ENCODE measurements at places on chromosomes 16 and 17. TPM values are rescaled to one million over a fixed set of nuclear protein-coding genes. Genes with fewer than 3 reads are reported as not detected.

DNA sequence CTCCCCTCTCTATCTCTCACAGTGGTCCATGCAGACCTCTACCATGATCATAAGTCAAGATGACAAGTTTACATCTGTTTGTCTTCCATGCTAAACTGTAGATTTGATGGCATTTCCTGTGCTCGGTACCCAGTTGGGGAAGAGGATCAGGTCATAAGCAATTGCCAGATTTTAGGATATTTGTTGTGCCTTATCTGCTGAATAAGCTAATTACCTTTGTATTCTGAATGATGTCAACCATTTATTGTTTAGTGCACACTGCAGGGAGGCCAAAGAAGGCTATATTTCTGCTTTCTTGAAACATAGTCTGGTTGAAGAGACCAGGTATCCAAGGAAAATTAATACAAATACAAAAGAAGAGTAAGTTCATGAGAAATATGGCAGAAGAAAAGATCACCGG, 5.8 kb upstream of the ALDOC start:
- no peak for DNase-seq
- no peak overlapping the region for H3K27ac ChIP-seq
- H3K27me3 ChIP-seq = no peaks in the 10 kb centered on the region
- H3K4me1 ChIP-seq = no peaks in the 10 kb centered on the region
- H3K4me3 ChIP-seq = no peak overlapping the region

The LIG3 gene
- 32.4 TPM for total RNA-seq

The ABI3 gene
- total RNA-seq = 3.3 TPM

DNA sequence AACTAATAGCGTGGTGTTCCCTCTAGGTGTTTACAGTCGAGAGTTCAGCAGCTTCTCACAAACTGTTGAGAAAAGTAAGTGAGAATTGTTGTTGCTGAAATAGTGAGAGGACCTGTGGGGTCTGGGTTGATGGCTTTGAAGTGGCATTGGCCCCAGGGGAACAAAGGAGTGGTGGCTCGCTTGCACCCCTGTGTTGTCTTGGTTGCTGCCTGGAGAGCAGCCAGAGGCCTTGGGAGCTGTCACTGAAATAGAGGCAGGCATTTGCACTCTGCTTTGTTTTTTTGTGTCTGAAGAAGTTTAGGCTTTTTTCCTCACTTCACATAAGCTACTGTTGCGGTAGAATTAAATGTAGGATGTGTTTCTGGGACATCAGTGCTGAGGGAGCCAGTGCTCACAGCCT, 36.8 kb downstream of the PRMT7 start:
- no peaks in the 10 kb centered on the region for H3K4me1 ChIP-seq
- no peaks in the 10 kb centered on the region for H3K27me3 ChIP-seq
- H3K36me3 ChIP-seq = peaks cover 86% of the 10 kb centered on the region

DNA sequence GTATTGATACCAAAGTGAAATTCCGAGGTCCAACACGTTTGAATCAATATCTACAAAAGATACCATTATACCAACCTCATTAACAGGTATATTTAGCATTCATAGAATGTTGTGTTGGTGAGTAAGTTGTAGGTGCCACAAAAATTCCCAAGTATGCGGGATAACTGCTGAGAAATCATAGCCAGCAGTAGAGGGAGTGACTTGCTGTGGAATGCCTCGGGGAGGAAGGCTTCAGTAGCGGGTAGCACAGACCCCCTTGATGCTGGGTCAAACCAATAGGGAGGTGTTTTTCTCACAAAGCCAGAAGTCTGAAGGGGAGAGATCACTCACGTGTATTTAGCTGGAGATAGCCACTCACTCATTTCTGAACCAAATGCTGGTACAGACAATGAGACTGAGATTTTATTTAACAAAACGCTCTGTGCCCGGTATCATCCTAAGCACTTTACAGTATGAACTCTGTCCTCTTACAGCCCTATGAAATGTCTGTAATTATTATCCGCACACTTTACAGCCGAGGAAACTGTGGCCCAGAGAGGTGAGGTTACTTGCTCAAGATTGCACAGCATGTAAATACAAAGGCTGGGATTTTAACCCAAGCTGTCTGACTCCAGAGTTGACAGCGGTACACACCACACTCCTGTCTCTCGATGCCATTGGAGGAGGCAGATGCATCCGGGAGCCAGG, 23.1 kb downstream of the HSBP1 start:
- H3K4me1 ChIP-seq = peaks cover 7% of the 10 kb centered on the region
- H3K36me3 ChIP-seq = no peaks in the 10 kb centered on the region
- H3K27me3 ChIP-seq = no peaks in the 10 kb centered on the region
- H3K27ac ChIP-seq = no peak overlapping the region
- H3K4me3 ChIP-seq = no peak overlapping the region

The COX6A2 gene
- total RNA-seq = 1.3 TPM

- peaks cover 20% of the 10 kb centered on the region for H3K36me3 ChIP-seq
- H3K27me3 ChIP-seq = no peaks in the 10 kb centered on the region
- H3K27ac ChIP-seq = peak overlapping the region; percentile 73
- DNase-seq = peak; percentile 92
Measured at GRCh38 chr16:69276148-69277115, 34.7 kb upstream of the VPS4A start.

DNA sequence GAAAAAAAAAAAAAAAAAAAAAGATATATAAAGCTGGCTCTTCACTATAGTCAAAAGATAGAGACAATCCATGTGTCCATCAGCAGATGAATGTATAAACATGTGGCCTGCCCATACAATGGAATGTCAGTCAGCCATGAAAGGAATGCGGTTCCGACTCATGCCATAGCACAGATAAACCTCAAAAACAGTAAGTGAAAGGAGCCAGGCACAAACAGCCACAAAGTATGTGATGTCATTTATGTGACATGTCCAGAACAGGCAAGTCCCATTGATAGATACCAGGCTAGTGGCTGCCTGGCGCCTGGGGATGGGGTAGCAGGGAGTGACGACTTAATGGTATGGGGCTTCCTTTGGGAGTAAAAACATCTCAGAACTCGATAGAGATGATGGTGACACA, 155.7 kb downstream of the CMIP start:
- H3K36me3 ChIP-seq = no peaks in the 10 kb centered on the region
- peaks cover 32% of the 10 kb centered on the region for H3K4me1 ChIP-seq
- peak overlapping the region; percentile 71 for H3K27ac ChIP-seq

- no peak overlapping the region for H3K4me3 ChIP-seq
- H3K27ac ChIP-seq = no peak overlapping the region
- DNase-seq = no peak
- peaks cover 48% of the 10 kb centered on the region for H3K36me3 ChIP-seq
- H3K27me3 ChIP-seq = no peaks in the 10 kb centered on the region
Measured at GRCh38 chr17:56948491-56948890, 12.4 kb downstream of the COIL start.

DNA sequence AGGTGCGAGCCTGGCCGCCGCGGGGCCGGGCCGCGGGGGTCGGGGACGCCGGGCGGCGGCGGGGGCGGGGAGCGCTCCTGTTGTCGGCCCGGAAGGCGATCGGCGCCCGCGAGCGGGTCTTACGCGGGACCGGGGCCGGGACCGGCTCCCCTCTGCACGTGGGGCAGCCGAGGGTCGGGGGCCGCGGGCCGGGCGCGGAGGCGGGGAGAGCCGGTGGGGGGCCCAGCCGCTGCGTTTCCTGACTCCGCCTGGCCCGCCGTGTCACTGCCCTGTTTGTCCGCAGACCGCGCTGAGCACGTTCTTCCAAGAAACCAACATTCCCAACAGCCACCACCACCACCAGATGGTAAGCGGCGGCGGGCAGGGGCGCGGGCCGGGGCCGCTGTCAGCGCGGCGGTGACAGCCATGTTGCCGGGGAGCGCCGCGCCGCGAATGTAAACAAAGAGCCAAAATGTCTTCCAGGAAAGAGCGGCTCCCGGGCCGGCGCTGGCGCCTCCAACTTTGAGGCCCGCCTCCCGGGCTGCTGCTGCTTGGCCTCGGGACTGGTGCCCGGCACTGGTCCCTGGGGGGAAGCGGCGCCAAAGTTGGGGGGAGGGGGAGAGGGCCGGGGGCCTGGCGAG, 586 bp downstream of the UBALD2 start:
- no peaks in the 10 kb centered on the region for H3K27me3 ChIP-seq
- peaks cover 66% of the 10 kb centered on the region for H3K4me1 ChIP-seq
- H3K36me3 ChIP-seq = peaks cover 19% of the 10 kb centered on the region
- DNase-seq = no peak
- H3K4me3 ChIP-seq = peak overlapping the region; percentile 100

- no peak for DNase-seq
- H3K27ac ChIP-seq = no peak overlapping the region
- no peak overlapping the region for H3K4me3 ChIP-seq
- H3K36me3 ChIP-seq = no peaks in the 10 kb centered on the region
Measured at GRCh38 chr17:69404399-69404798, 10.1 kb upstream of the MAP2K6 start.

DNA sequence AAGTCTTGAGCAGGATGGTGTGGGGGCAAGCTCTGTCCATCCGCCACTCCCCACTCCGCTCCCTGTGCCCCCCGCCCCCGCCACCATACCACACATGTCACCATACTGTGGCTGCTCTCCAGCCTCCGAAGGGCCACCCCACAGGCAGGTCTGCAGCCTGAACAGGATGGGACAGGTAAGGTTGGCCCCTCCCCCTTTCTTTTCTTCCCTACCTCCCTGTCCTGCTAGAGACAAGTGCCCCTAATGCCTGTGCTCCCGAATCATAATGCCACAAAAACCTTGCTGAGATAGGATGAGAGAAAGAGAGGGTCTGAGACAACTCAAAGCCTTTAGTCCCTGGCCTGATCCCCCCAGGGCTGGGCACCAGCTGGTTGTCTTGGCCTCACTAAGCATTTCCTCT, 84.7 kb downstream of the SDK2 start:
- DNase-seq = no peak
- no peaks in the 10 kb centered on the region for H3K4me1 ChIP-seq
- H3K27me3 ChIP-seq = no peaks in the 10 kb centered on the region
- H3K36me3 ChIP-seq = no peaks in the 10 kb centered on the region

GRCh38 chr17:59437791-59438281, 106.4 kb downstream of the YPEL2 start:
- H3K36me3 ChIP-seq = no peaks in the 10 kb centered on the region
- no peak overlapping the region for H3K27ac ChIP-seq
- no peaks in the 10 kb centered on the region for H3K27me3 ChIP-seq
- H3K4me3 ChIP-seq = no peak overlapping the region
- no peak for DNase-seq
- peaks cover 29% of the 10 kb centered on the region for H3K4me1 ChIP-seq

- H3K4me1 ChIP-seq = no peaks in the 10 kb centered on the region
- no peak overlapping the region for H3K4me3 ChIP-seq
- no peak for DNase-seq
- no peaks in the 10 kb centered on the region for H3K36me3 ChIP-seq
Measured at GRCh38 chr17:78449983-78450595, 71.6 kb downstream of the PGS1 start.

DNA sequence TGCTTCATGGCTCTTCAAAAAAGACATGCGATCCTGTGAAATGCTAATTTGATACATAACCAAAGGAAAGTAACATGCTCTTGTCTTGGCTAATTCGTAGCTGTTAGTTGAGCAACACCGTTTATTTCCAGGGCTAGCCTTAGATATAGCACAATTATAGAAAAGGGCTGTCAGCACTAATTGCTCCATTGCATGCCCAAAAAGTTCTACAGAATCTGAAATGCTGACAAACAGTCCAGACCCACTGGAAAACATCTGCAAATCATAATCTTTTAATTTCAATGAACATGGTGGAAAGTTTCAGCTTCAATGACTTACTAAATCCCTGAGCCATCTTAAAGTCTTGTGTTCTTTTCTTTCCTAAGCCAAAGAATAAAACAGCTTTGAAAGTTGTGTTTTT, 42.9 kb upstream of the NUDT7 start:
- H3K36me3 ChIP-seq = no peaks in the 10 kb centered on the region
- no peak overlapping the region for H3K27ac ChIP-seq
- peaks cover 11% of the 10 kb centered on the region for H3K4me1 ChIP-seq
- DNase-seq = no peak
- H3K4me3 ChIP-seq = no peak overlapping the region
- H3K27me3 ChIP-seq = peaks cover 3% of the 10 kb centered on the region

DNA sequence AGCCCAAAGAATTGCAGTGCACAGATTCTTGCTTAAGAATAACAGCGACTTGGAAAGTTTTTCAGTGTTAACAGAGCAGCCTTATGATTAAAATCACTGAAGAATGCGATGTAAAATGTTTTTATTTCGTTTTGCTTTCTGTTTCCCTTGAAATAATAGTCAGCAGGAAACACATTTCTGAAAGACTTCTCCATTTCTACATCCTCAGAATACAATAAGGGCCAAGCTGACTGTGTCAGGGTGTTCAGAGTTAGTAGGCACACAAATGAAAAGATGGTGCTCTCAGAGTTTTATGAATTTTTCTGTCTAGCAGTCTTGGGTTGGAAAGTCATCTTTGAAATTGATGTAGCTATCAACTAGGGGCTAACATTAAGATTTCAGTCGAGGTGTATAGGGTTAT, 582.9 kb upstream of the RBFOX1 start:
- H3K27ac ChIP-seq = no peak overlapping the region
- no peak for DNase-seq
- no peak overlapping the region for H3K4me3 ChIP-seq
- no peaks in the 10 kb centered on the region for H3K4me1 ChIP-seq

The SBK1 gene
- total RNA-seq = 0.17 TPM

The PPY gene
- not detected for total RNA-seq

- no peak for DNase-seq
- peak overlapping the region; percentile 40 for H3K27ac ChIP-seq
Measured at GRCh38 chr17:68909066-68909465, 46.1 kb downstream of the ABCA8 start.

GRCh38 chr16:88977812-88978607, 1.0 kb upstream of the CBFA2T3 start:
- H3K27me3 ChIP-seq = peaks cover 4% of the 10 kb centered on the region
- no peak overlapping the region for H3K4me3 ChIP-seq
- H3K27ac ChIP-seq = no peak overlapping the region
- H3K4me1 ChIP-seq = peaks cover 22% of the 10 kb centered on the region
- no peaks in the 10 kb centered on the region for H3K36me3 ChIP-seq
- no peak for DNase-seq

DNA sequence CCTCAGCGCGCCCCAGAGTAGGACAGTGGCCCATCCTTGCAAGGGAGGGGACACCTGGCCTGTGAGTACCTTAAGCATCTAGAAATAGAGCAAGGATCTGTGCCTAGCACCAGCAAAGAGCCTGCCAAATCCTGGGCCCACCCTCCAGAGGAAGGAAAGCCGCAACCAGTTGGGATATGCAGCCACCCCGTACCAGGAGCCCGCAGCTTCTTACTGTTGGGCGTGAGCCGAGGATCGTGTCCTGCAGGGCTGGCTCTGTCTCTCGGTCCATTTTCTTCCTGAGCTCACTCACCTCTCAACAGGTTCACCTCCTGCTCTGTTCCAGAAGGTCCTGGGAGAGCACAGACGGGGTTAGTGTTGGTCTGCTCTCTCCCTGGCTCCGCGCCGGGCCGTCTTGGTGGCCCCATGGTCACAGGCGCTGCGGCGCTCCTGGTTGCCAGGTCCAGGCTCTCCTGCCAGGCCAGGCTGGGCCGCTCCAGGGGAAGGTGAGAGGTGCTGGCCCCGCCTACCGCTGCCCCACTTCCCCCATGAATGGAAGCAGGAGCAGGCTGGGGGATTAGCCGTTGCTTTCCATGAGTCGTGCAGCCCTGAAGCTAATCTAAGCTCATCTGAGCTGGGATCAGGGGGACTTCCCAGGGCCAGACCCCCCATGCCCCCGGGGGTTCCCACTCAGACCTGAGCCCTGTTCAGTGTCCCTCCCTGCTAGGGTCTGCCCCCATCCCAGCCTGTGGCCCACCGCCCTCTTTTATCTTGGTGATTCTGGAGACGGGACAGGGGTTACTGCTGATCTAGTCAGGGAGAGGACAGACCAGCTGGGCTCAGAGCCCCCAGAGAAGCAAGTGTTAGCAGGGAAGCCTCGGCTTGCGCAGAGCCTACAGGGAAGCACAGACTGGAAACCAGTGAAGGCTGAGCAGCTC, 12.7 kb downstream of the ENDOV start:
- H3K27me3 ChIP-seq = no peaks in the 10 kb centered on the region
- H3K27ac ChIP-seq = no peak overlapping the region
- H3K4me1 ChIP-seq = peaks cover 8% of the 10 kb centered on the region
- peaks cover 30% of the 10 kb centered on the region for H3K36me3 ChIP-seq
- no peak overlapping the region for H3K4me3 ChIP-seq
